A673 (cell line): ENCODE measurements at places on chromosomes 1 and 21.

GRCh38 chr1:97936976-97937375 is 16.1 kb upstream of the DPYD start:
- no peak overlapping the region for H3K4me3 ChIP-seq
- no peaks in the 10 kb centered on the region for H3K36me3 ChIP-seq
- DNase-seq, result no peak
- peaks cover 3% of the 10 kb centered on the region for H3K4me1 ChIP-seq
- no peak overlapping the region for H3K27ac ChIP-seq
- H3K27me3 ChIP-seq, result no peaks in the 10 kb centered on the region

DNA sequence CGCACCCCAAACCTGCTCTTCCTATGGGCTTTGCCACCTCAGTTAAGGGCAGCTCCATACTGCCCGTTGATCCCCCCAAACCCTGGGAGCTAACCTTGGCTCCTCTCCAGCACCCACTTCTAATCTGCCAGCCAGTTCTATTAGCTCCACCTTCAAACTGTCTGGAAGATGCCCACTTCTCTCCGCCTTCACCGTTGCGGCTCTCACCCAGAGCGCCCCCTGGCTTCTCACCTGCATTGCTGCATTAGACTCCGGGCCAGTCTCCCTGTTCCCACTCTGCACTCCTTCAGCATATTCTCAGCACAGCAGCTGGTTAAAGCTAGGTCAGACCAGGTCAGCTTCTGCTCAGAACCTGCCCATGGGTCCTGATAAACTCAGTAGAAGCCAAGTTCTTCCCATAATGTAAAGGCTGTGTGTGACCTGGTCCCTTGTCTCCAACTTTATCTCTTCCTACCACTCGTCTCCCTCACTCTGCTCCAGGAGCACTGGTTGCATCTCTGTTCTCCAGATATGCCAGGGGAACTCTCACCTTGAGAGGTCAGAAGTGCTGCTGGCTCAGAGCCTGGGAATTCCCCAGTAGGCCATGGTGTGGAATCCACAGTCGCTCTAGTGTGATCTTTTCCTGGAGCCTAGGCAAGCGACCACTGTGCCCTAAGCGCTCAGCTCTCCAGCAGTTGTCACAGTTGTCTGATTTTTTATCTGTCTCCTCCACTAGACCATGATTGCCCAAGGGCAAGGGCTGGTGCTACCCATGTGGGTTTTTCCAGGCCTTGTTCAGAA is 150.3 kb downstream of the HMGB4 start:
- H3K4me3 ChIP-seq, result no peak overlapping the region
- no peaks in the 10 kb centered on the region for H3K4me1 ChIP-seq
- DNase-seq, result peak; percentile 38
- no peaks in the 10 kb centered on the region for H3K27me3 ChIP-seq
- no peaks in the 10 kb centered on the region for H3K36me3 ChIP-seq
- H3K27ac ChIP-seq, result no peak overlapping the region

DNA sequence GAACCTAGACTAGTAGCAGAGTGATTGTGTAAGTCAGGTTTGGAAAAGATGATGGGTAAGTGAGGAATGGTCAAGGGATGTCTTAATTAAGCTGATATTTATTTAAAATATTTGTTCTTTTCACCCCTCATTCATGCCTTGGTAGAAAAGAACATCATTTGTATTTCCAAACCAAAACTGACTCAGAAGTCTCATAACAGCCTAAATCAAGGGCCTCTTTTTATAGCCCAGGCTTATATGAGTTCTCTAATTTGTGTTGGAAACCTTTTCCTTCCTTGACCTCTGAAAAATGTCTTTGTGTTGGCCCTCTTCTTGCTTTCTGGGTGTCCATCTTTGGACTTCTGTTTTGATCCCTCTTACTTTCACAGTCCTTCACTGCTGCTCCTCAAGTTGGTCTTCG is 1428.2 kb downstream of the MRPL39 start:
- no peaks in the 10 kb centered on the region for H3K27me3 ChIP-seq
- no peak for DNase-seq
- no peaks in the 10 kb centered on the region for H3K36me3 ChIP-seq
- H3K4me1 ChIP-seq, result no peaks in the 10 kb centered on the region

DNA sequence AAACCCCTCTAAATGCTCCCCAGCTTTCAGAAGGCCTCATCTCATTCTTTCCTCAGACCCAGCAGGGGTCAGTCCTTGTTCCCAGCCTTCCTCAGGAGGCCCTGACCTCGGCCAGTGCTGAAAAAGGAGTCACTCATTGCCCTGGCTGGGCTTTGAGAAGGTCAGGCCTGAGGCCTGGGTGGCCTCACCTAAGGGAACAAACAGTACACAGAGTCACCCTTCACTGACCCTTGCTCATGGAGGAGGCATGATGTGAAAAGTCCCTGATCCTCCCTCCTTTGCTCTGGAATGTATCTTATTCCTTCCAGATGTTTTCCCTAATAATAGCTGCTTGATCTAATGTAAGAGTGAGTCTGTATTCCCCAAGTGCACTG is 117.7 kb upstream of the SLC44A3 start:
- no peaks in the 10 kb centered on the region for H3K27me3 ChIP-seq
- no peak for DNase-seq
- H3K4me1 ChIP-seq, result peaks cover 15% of the 10 kb centered on the region
- no peak overlapping the region for H3K27ac ChIP-seq

DNA sequence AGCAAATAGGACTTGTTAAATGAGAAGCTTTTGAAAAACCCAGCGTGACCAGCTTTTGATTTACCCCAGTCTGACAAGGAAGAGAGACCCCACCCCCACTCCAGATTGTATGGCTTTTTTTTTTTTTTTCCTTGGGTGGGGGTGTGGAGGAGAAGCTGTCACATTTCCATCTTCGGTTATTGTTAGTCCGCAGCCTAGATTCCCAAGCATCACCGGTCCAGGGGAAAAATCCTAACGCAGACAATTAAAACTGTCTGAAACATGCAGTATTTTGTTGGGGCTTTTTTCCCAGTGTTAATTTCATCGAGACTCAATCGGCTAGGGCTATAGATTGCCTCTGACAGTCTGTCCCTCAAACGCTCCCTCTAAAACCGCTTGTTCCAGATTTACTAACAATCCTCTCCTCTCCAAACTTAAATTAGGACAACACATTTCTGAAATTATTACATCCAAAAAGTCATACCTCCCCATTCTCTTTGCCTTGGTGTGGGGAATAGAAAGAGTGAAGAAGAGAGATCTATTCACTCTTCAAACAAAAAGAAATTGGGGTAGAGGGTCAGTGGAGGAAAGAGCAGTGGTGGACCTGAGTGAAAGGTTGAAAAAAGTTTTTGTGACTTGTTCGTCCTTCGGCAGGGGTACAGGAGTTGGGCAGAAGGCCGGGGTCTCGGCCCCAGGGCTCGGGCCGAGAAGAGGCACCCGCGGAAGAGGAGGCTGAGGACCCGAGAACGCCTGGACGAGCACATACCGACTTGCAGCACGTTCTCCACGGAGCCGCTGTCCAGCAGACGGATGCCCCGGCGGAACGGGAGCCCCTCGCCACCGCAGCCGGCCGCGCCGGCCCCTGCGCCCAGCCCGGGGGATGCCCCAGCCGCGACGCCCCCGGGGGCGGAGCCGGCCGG is 1.1 kb downstream of the ZSWIM5 start:
- H3K36me3 ChIP-seq, result no peaks in the 10 kb centered on the region
- no peak overlapping the region for H3K27ac ChIP-seq
- H3K27me3 ChIP-seq, result peaks cover 79% of the 10 kb centered on the region

DNA sequence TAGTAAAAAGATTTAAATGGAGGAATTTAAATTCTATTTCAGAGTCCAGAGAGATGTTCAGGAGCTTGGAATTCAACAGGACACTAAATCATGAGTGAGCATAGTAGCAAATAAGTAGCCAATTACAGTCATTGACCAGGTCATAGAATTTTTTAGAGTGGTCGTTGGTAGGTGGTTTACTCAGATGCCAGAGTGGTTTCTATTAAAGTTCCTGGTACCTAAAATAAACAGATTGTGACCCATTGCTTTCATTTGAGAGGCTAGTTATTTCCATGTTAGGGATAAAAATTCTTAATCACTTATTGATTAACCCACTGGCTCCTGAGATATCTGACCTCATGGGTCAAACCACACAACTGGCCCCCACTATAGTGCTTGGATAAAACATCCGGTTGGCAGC is 201.3 kb downstream of the ASTN1 start:
- no peak overlapping the region for H3K4me3 ChIP-seq
- H3K4me1 ChIP-seq, result no peaks in the 10 kb centered on the region
- no peak for DNase-seq

- no peak overlapping the region for H3K27ac ChIP-seq
- DNase-seq, result no peak
- H3K36me3 ChIP-seq, result no peaks in the 10 kb centered on the region
- H3K4me1 ChIP-seq, result no peaks in the 10 kb centered on the region
- no peaks in the 10 kb centered on the region for H3K27me3 ChIP-seq
- H3K4me3 ChIP-seq, result no peak overlapping the region
Measured at GRCh38 chr1:115432061-115432460, 94.0 kb upstream of the NGF start.

DNA sequence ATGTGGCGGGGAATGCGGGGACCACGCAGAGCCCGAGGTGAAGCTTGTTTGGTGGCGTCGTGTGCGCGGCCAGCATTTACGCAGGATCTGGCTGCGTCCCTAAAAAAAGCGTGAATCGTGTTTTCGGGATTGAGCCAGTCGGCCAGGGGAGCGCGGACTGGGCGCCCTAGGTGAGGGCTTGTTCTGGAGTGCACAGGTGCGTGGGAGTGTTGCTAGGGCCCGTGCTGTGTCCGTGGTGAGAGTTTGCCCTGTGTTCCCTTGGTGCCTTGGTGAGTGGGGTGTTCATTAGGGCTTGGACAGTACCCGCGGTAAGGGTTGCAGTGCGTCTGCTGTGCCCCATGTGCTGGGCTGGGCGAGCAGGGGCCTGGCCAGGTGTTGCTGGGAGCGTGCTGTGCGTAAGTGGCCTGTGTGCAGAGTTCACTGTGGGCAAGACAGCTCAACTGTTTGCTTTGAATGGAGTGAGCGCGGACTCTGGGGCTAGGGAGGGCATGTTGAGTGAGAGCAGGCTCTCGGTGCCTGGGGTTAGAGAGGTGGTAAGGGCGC is 673 bp downstream of the CD46 start:
- no peaks in the 10 kb centered on the region for H3K27me3 ChIP-seq
- peaks cover 53% of the 10 kb centered on the region for H3K4me1 ChIP-seq
- DNase-seq, result no peak
- H3K27ac ChIP-seq, result peak overlapping the region; percentile 90

GRCh38 chr21:44723177-44724131 is 12.1 kb upstream of the TSPEAR start:
- no peak for DNase-seq
- no peak overlapping the region for H3K27ac ChIP-seq
- peaks cover 5% of the 10 kb centered on the region for H3K4me1 ChIP-seq
- H3K36me3 ChIP-seq, result no peaks in the 10 kb centered on the region
- no peaks in the 10 kb centered on the region for H3K27me3 ChIP-seq
